Astrocyte (in vitro differentiated cells and primary cell): ENCODE measurements at places on chromosomes 6 and 20.

DNA sequence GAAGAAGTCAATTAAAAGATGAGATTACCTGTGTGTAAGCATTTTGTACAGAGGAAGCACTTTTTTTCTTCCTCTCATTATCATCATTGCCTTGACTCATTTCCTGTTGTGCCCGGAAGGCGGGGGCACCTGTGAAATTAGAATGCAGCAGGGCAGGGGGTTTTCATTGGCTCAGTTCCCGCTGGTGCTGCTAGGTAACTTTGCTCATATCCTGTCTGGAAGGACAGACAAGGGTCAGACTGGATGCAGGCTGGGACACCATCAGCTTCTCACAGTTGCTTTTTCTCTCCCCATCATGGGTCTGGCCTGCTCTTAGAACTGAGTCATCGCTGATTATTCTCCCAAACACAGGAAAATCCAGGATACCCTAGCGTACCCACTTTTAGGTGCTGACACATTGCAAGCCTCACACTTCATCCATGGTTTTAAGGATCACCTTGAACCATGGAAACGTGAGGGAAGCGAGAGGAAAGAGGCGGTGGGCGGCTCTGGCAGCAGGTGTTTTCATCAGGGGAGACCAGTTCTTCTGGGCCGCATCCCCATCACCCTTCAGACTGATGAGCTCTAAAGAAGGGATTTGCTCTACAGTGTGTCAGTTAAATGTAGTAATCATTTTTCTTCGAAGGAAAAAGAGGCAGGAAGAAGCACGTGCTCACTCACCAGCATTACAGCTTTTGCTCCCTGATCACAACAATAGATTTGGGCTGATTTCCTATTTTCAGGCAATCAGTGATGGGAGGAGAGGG is 195.7 kb upstream of the SASH1 start:
- peak; percentile 54 for DNase-seq

GRCh38 chr6:43622541-43622940 is 6.5 kb downstream of the GTPBP2 start:
- DNase-seq = no peak

- no peak for DNase-seq
Measured at GRCh38 chr20:36709126-36709525, 36.8 kb downstream of the NDRG3 start.

- DNase-seq = no peak
Measured at GRCh38 chr20:20303742-20304141, 64.2 kb upstream of the INSM1 start.

GRCh38 chr6:34695729-34696188 is 808 bp downstream of the ILRUN start:
- DNase-seq = no peak

DNA sequence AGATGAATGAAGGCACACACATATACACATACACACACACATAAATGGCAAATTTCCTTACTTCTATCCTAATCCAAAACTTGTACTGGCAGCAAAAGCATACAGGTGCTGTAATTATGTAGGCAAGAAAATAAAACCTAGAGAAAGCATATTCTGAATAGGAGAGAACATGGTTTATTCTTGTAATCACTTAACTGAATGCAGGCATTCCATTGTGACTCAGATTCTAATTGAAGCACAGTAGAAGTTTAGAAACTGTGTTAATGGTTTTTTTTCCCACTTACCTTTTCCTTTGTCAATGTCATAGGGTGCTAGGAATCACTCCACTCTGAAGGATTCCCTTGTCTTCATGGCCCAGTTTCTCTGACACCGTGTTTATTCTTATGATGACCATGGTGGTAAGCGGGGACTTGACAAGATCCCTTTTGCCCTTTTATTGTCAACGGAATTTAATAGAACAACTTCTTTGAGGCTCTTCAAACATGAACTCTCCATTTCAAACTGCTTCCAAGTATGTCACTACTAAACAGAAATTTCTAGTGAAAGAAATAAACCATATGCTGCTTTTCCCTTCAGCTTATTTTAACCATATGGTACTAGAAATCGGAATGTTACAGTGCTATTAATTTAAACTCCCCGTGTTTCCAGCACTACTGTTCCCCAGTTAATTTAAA is 164.2 kb downstream of the OGFRL1 start:
- DNase-seq = no peak

DNA sequence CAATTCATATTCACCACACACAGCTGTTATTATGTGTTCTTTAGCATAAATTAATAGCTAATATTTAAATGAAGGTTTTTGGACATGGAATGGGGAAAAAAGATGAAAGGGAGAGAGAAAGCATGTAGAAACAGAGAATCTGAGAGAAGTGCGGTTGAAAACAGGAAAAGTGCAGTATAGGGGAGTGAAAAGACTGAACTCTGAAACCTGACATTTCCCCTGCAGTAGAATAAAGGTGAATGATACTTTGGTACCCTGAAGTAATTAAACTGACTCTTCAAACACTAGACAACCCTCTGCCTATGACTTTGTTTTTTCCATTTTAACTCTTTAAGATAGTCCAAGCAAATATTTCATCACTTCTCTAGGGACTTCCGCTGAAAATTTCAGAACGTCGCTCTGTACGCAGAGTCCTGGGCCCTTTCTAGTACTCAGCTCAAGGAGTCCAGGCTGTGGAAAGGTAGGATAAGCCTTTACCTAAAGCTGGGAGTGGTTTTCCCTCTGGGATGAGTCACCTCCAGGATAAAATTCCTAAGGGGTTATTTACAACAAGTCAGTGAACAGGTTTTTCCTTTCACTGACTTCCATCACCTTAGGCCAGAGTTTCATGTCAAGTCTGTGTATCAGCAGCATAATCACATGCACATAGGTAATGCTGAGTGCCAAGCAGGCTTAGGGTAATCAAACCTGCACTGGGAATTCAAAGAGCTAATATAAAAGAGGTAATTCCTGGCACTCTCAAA is 614.5 kb downstream of the PKHD1 start:
- DNase-seq = no peak

- no peak for DNase-seq
Measured at GRCh38 chr20:45953672-45954071, 18.3 kb downstream of the ZNF335 start.

DNA sequence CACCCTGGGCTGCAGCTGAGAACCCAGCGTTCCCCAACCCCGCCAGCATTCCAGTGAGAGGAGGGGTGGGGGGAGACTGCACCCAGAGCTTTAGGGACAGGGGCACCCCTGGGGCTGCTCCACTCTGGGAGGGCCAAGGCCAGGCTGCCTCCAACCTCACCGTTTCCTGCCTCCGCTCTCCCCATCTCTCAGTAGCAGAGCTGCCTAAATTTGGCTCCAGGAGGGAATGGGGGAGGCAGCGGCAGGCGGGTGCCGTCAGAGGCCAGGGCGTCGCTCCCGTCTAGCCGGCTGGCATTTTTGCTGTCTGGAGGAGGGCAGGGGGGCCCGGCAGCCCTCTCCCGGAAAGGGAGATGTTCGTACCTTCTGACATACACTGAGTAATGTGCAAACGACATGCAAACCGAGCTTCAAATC is 46.6 kb downstream of the NOL4L start:
- no peak for DNase-seq

- peak; percentile 81 for DNase-seq
Measured at GRCh38 chr20:19807191-19807945, 49.3 kb downstream of the RIN2 start.

- no peak for DNase-seq
Measured at GRCh38 chr6:148689168-148689567, 57.7 kb upstream of the UST start.

DNA sequence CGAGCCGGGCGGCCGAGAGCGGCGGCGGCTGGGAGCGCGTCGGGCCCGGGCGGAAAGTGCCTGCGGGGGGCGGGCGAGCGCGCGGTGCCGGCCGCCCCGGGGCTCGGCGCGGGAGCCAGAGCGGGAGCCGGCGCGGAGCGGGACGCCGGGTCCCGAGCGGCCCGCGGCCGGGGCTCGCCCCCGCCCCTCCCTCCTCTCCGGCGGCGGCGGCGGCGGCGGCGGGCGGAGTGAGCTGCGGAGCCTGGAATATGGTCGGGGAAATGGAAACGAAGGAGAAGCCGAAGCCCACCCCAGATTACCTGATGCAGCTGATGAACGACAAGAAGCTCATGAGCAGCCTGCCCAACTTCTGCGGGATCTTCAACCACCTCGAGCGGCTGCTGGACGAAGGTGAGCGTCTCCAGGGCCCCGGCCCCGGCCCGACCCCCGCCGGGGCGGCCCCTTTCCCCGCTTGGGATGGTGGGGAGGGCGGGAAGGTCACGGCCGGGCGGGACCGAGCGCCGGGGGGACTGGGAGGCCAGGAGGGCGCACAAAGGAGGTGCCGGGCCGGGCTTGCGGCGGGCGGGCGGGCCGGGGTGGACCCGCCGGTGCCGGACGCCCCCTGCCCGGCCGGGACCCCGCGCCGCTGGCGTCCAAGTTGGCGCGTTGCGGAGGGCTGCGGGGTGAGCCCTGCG is 565 bp downstream of the QKI start:
- no peak for DNase-seq

- DNase-seq = no peak
Measured at GRCh38 chr6:6384520-6384919, 64.1 kb upstream of the F13A1 start.

DNA sequence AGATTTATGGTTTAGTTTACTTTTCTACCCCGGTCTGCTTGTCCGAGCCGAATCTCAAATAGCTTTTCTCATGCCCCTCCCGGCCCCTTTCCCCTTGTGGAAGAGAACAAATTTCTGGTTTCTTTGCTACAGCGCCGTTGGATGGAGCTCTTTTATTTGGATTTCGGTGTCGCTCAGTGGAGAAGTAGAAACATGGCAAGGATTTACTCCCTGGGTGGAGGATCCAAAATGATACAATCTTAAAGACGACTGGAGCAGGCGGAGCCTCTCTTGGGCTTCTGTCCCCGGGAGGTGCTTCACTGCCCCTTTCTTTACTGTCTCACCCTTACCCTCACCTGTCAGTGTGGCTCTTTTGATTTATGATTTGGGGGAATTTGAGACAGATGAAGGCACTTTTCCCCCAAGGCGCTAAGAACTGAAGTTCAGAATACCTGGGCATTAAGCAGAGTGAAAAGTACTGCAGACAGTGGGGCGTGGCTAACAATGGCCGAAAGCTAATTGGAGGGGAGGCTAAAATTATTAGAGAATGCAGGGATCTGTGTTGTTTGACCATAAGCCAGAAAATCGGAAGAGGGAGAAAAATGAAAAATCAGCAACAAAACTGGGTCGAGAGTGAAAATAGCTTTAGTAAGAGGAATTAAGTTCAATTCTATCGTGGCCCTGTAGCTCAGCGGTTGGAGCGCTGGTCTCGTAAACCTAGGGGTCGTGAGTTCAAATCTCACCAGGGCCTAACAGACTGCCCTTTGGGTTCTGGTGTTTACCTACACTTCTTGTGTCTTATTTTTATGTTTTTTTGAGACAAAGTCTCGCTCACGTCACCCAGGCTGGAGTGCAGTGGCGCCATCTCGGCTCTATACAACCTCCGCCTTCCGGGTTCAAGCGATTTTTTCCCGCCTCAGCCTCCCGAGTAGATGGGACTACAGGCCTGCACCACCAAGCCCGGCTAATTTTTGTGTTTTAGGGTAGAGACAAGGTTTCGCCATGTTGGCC is 145.1 kb upstream of the ZNF184 start:
- DNase-seq = peak; percentile 44

GRCh38 chr6:5869676-5870075 is 137.0 kb downstream of the NRN1 start:
- DNase-seq = no peak

- DNase-seq = peak; percentile 75
Measured at GRCh38 chr6:134416418-134417154, 98.7 kb upstream of the SGK1 start.

- DNase-seq = no peak
Measured at GRCh38 chr6:74956559-74957428, 249.1 kb downstream of the COL12A1 start.

DNA sequence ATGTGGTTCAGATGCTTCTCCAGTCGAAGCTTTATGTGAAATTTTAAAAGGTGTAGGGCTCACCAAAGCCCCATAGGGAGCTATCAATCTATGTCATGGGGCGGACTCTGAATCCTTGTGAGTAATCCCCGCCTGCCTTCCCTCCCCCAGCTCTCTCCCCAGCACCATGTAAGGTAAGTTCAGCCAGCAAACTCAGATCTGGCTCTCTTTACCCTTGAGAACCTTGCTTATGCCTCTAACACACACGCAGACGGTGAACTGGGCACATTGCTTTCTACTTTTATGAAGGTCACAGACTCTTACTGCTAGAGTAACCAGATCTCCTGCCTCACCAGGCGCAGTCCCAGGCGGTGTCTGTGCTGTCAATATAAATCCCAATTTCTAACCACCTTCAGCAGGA is 82.6 kb upstream of the CNKSR3 start:
- peak; percentile 17 for DNase-seq

DNA sequence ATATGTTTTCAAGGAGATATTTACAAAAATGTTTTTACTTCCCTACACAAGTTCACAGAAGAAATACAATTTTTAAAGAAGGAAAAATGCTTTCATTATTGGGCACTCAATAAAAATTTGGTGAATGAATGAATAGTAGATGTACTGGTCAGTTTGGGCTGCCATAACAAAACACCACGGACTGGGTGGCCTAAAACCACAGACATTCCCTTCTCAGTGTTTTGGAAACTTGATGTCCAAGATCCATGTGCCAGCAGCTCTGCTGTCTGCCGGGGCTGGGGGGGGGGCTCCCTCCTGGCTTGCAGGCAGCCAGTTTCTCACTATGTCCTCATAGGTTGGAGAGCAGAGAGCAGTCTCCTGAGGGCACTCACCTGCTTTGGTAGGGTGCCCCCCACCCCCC is 62.0 kb downstream of the FAM120B start:
- DNase-seq = no peak

DNA sequence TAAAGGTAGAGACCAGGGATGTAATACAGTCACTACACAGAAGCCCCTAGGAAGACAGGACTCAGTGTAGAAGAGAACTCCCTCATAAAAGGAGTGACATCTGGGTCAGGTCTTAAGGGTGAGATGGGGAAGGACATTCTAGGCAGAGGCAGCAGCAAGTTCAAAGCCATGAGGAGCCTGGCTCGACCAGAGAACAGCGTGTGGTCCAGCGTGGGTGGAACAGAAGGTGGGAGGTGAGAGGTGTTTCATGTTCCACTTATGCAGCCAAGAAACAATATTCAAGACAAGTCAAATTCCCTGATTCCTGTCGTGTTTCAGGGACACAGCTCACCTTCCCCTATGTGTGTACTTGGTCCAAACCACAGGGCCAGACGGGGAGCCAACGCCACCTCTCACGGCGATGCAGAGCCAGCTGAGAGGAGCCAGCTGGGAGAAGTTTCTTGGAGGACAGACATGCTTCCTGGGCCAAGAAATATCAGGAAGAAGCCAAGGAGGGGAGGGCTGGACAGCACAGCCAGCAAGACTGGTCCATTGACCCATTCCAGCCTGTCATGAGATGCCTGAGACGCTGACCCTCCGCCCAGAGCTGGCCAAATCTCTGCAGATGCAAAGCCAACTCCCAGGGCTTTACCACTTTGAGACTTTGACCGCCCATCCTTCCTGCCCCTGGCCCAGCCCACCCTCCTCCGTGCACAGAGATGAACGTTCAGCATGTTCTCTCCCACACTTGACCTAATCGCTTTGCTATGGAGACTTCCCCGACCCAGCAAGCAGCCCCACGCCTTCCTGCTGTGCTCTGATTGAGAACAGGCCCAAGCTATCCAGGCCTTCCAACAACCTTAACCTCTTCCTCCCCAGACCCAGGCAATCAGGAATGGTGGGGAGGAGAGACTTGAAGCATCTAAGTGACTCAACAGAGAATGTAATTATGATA is 113.8 kb downstream of the PRND start:
- peak; percentile 32 for DNase-seq

- peak; percentile 70 for DNase-seq
Measured at GRCh38 chr6:53107091-53107490, 41.5 kb downstream of the GCM1 start.

- no peak for DNase-seq
Measured at GRCh38 chr6:109243863-109244825, 138.1 kb downstream of the CD164 start.

- DNase-seq = no peak
Measured at GRCh38 chr6:30688569-30688968, 2.1 kb upstream of the PPP1R18 start.

- no peak for DNase-seq
Measured at GRCh38 chr20:53974785-53975555, 95.4 kb downstream of the BCAS1 start.
